ENCODE measurements at places on chromosomes 12 and 14. TPM values are rescaled to one million over a fixed set of nuclear protein-coding genes. Genes with fewer than 3 reads are reported as not detected.

Gene RNFT2
- total RNA-seq: 0.62 TPM

Gene BCL7A
- total RNA-seq: 15.1 TPM

Gene CPNE6
- not detected for total RNA-seq

Gene TBX5
- total RNA-seq: 66.6 TPM

Gene APOLD1
- 18.8 TPM for total RNA-seq

Gene TMPRSS12
- not detected for total RNA-seq

Gene CBLN3
- 0.65 TPM for total RNA-seq

Gene PIK3C2G
- not detected for total RNA-seq

Gene VCPKMT
- total RNA-seq: 2.5 TPM

Gene ATG101
- 23.5 TPM for total RNA-seq

Gene HRK
- 0.27 TPM for total RNA-seq

Gene GPR68
- 0.13 TPM for total RNA-seq

Gene DBX2
- total RNA-seq: 0.08 TPM

Gene LLPH
- total RNA-seq: 14.8 TPM

Gene ERBB3
- 4.8 TPM for total RNA-seq

Gene SELPLG
- total RNA-seq: 4.2 TPM

Gene TXNRD1
- 98.9 TPM for total RNA-seq

Gene INHBE
- not detected for total RNA-seq

Gene GXYLT1
- total RNA-seq: 4.3 TPM

Gene NTN4
- total RNA-seq: 81.5 TPM

Gene PLCZ1
- not detected for total RNA-seq

Data from Right ventricle myocardium superior (tissue), 1 donor.